ENCODE measurements at places on chromosomes 11 and 22.

DNA sequence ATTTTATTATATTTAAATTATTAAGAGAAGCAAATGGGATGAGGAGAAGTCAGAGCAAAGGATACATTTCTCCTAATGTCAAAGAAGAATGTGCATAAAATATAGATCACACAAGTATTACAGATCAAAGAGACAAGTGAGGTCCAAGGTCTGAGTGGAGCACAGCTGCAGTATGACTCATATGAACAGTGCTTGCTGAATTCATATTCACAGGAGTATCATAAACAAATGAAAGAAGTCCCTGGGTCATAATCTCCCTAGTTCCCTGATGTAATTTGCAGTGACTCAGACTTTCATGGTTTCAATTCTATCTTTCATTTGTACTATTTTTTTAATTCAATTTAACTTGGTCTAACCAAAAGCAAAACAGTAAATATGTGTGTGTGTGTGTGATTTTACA is 499.0 kb upstream of the CCDC179 start:
- DNase-seq = no peak

GRCh38 chr11:26593691-26594090 is 21.6 kb upstream of the MUC15 start:
- no peak for DNase-seq

DNA sequence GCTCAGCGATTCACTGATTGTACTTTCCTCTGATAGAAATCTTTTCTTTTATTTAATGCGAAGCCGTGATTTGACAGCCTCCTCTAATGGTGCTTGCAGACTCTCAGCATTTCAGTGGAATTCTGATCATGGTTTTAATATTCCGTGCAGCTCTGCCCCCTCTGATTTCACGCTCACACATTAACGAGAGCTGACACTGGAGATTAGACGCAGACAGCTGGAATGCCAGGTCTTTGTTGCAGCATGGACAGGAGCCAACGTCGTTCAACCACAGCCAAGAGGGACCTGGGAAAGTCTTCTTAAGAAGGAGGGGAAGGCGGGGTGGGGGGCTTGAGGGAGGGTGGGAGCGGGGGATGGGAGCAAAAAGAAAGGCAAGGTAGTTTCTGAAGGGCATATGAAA is 186.4 kb downstream of the BLID start:
- DNase-seq = peak; percentile 99

GRCh38 chr11:102610200-102610599 is 14.9 kb downstream of the MMP20 start:
- DNase-seq = no peak

DNA sequence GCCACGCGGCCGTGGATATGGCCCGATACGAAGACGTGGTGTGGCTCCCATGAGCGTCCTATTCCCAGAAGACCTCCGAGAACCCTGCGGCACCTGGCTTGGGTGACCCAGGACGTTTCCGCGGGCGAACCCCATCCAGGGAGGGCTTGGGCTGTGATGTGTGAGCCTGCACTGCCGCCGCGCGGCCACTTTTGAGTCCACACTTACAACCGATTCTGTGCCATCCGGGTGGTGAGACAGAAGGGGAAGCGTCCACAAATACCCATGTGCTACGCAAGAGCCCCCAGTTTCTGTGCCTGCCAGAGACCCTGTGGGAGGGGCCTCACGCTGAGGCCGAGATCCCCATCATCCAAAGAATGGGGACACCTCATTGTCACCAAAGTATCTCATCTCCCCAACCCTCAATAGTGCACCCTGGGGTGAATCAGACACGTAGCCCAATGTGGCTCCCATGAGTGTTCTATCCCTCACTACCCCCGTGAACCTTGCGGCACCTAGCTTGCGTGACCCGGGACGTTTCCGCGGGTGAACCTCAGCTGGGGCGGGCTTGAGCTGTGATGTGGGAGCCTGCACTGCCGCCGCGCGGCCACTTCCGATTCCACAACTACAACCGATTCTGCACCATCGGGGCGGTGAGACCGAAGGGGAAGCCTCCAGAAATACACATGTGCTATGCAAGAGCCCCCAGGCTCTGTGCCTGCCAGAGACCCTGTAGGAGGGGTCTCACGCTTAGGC is 4.6 kb upstream of the H19 start:
- no peak for DNase-seq

DNA sequence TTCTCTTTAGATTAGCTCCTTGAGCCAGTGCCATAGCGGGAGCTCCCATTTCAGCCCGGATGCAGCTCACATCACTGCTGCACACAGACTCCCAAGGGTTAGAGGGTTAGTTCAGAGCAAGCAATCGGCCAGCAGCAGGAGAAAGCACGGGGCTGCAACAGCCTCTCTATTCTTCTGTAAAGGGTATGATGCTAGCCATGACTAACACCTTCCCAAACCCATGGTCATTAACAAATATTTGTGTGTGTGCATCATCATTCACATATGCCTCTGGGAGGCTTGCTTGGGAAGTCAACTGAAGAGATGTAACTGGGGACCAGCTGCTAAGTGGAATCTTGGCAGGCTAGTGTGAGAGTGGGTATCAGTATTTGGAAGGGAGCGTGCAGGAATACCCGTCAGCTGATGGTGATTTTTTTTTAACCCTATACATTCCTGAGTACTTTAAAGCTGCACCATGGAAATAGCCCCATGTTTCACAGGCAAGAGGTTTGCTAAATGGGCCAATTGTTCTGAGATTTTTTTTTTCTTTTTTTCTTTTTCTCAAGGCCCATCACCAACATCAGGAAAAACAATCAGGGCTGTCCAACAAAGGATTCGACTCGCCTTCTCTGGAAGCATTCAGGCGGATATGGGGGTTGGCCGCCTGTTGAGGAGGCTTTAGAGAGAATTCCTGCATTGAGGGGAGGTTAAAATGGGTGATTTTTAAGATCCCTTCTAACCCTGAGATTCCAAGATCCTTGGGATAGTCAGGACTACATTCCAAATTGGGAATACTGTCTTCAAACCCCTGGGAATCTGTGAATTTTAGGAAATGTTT is 33.2 kb upstream of the CCDC89 start:
- DNase-seq = no peak

DNA sequence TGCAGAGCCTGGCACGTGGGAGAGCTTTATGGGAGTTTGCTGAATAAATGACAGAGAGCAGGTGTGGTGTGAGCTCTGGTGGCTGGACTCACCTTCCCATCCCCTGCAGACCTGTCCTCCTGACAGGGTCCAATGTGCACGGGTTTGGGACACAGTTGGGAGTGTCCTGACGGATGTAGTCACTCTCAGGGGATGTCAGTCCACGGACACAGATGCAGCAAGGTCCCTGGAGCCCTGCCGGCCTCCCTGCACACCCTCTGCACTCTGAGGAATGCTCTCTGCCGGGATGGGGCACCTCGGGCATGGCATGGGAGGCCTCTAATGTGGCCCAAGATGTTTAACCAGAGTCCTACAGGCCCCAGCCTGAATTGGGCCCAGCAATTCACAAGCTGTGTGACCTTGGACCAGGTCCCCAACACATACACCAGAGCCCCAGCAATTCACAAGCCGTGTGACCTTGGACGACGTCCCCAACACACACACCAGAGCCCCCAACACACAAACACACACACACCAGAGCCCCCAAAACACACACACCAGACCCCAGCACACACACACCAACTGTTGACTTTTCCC is 30.0 kb upstream of the RFPL3 start:
- DNase-seq = no peak

DNA sequence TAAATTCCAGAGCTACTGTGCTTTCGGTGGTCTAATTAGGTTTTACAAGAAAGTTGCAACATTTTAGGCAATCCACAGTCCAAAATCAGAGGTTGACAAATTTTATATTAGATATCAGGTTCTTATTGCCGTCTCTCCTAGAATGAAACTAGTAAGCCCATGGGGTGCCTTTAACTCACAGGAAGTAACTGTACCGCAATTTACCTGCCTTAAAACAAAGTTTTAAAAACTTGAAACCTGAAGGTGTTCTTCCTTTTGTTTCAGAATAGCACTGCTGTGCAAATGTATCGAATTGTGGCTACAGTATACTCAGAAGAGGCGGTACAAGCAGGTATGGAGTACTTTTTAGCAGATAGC is 77.2 kb downstream of the PISD start:
- no peak for DNase-seq

DNA sequence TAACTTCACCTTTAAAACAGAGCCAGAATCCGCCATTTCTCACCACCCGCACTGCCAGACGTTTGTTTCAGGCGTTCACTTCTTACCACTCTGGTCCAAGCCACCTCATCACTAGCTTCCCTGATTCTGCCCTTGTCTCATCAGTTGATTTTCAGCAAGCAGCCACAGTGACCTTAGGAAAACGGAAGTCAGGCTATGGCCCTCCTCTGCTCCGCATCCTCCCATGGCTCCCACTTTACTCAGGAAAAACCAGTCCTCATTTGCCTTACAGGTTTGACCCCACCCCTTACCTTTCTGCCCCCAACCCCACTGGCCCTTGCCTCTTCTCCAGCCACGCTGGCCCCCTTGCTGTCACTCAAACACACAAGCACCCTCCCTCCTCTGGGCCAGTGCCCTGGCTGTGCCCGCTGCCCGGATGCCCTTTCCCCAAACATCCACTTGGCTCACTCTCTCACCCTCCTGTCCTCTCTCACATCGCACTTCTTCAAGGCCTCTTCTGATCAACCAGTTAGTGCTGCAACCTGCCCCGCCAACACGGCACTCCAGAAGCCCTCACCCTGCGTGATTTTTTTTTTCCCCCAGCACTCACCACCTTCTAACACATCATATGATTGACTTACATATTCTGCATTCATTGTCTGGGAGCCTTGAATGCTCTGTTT is 18.9 kb downstream of the TPST2 start:
- no peak for DNase-seq

- DNase-seq = no peak
Observed at GRCh38 chr11:12691473-12691872, 17.3 kb downstream of the TEAD1 start.

DNA sequence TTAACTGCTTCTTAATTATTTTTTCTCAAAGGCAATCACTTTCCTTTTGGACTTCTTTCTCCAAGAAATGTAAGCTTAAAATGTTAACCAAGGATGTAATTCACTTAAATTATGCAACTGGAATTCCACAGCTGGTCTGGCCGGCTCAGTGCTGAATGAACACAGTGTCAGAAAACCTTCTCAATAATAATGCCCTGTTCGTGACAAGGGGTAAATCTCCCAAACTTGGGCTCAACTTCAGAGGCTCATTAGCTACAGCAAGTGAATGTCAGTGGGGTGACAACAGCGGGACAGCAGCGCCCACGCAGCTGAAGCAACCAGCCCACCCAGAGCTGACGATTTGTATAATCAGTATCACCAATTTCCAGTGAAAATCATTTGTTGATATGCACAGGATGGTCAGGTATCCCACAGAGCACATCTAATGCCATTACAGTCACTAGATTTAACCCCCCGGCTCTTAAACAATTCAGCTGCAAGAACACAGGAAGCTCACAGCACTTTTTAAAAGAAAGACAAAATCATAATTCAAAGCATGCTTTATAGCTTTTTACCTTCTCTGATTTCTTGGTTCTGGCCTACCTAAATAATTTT is 704.8 kb downstream of the DLG2 start:
- DNase-seq = no peak

- DNase-seq = no peak
Observed at GRCh38 chr22:31647066-31647465, 14.9 kb downstream of the PISD start.

DNA sequence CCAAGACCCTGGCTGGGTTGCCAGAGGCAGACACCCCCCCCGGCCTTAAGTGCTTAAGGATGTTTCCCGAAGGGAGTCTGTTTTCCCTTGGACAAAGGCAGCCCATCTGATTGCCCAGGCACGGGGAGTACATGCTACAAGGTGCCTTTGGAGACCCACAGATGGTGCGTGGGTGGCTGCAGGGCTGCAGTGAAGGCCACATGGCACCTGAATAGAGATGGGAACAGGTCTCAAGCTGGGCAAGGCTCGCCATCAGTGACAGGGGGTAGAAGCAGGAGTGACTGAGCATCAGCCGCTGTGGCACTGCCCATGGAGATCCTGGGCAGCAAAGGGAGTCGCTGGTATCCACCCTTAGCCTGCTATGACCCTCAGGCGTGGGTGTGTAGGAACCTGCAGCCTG is 2.4 kb downstream of the RTL6 start:
- no peak for DNase-seq

GRCh38 chr11:116563028-116563711 is 209.6 kb downstream of the BUD13 start:
- peak; percentile 97 for DNase-seq

GRCh38 chr22:32076761-32077084 is 33.7 kb downstream of the SLC5A1 start:
- no peak for DNase-seq

- no peak for DNase-seq
Observed at GRCh38 chr11:59221441-59221840, 8.7 kb upstream of the MPEG1 start.

GRCh38 chr11:5803982-5804381 is 4.7 kb upstream of the OR52N2 start:
- no peak for DNase-seq

GRCh38 chr11:5303626-5304025 is 1.9 kb upstream of the OR51B4 start:
- DNase-seq = no peak

DNA sequence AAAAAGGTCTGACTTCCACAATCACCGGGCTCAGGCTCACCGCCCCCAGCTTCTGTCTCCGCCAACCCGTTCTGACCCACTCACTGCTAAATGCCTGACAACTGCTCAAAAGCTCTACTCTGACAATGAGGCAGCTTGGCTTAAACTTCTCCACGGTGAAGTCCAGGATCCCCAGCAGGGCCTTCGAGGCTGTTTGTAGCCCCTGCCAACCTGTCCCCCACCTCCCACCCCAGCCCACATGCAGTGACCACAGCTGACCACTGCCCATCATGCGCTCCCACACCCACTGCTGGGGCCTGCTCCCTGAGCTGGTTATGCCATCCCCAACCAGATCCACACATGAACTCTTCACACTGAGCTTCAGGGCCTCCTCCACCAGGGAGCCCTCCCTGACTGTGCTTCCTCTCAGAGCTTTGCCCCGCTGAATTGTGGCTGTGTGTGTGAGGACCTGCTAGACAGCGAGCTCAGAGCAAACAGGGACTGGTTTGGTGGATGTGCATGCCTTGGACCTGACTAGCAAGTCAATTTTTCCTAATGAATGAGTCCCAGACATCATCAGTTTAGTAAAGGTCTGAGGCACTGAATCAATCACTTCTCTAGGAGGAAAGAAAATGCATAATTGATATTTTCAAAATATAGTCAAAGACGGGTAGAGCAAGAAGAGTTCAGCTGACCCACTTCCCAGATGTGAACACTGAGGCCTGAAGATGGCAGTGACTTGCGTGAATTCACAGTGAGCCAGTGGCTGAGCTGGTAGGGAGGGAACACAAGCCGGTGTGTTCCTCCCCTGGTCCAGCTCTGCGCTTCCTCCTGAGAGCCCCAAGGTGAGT is 7.7 kb downstream of the LRRC32 start:
- no peak for DNase-seq

GRCh38 chr11:62402960-62403730 is 15.7 kb upstream of the SCGB1A1 start:
- no peak for DNase-seq

GRCh38 chr11:65445604-65446445 is 23.2 kb downstream of the NEAT1 start:
- no peak for DNase-seq

GRCh38 chr22:21865041-21865440 is 2.4 kb downstream of the MAPK1 start:
- no peak for DNase-seq
